ENCODE measurements at places on chromosomes 1 and 21.

GRCh38 chr1:225911191-225912130 lies 12.6 kb downstream of the PYCR2 start:
- DNase-seq = peak; percentile 80

GRCh38 chr1:54135436-54136120 lies 17.2 kb downstream of the CDCP2 start:
- DNase-seq = no peak

DNA sequence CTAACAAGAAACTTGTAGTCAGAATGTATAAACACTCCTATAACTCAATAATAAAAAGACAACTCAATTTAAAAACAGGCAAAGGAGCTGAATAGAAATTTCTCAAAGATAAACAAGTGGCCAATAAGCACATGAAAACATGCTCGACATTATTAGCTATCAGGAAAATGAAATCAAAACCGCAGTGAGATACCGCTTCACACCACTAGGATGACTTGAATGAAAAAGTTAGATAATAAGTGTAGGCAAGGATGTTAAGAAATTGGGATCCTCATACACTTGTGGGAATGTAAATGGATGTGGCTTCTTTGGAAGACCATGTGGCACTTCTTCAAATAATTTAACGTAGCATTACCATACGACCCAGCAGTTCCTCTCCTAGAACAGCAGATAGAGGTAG lies 8.9 kb downstream of the RALGPS2 start:
- no peak for DNase-seq

DNA sequence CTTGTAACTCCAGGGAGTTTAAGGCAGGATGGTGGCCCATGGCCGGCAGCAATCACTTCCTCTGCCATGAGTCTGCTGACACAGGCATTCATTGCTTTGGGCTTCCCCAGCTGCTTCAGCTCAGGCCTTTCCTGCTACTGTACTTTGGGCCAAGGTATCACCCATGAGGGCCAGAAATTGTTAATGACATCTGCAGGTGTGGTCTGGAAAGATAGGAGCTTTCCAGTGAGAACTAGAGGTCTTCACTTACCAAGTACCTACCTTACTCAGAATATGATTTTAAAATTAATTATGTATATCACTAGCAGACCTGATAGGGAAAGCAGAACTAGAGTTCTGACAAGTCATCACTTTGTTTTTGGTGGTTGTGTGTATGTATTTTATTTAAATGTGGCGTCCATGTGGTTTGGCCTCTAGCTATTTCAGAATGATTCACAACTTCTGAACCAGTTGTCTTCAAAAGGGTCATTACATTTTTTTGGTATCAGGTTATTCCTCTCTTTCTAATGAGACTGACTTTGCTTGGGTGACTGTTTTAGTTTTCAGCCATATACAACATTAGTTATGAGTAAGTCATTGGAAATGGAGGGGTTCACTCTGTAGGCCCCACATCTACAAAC lies 2.7 kb downstream of the RGL1 start:
- DNase-seq = no peak

- DNase-seq = no peak
These were observed 16.8 kb upstream of the CNTN2 start for GRCh38 chr1:205026181-205026580.

DNA sequence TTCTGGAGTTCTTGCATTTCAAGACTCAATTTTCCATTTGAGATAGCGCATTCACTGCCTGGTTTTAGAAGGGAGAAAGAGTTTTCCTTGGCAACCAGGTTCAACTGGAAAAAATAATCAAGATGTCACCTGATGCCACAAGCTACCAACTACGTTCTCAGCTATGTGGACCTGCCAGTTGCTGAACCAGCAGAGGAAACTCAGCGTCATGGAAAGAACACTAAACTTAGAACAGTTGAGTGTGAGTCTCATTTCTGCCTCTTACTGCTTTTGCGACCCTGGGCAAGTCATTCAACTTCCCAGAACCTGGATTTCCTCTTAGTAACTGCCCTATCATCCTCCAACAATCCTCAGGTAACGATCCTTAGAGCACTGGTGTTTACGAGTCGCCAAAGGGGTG lies 373.0 kb upstream of the ESRRG start:
- no peak for DNase-seq

DNA sequence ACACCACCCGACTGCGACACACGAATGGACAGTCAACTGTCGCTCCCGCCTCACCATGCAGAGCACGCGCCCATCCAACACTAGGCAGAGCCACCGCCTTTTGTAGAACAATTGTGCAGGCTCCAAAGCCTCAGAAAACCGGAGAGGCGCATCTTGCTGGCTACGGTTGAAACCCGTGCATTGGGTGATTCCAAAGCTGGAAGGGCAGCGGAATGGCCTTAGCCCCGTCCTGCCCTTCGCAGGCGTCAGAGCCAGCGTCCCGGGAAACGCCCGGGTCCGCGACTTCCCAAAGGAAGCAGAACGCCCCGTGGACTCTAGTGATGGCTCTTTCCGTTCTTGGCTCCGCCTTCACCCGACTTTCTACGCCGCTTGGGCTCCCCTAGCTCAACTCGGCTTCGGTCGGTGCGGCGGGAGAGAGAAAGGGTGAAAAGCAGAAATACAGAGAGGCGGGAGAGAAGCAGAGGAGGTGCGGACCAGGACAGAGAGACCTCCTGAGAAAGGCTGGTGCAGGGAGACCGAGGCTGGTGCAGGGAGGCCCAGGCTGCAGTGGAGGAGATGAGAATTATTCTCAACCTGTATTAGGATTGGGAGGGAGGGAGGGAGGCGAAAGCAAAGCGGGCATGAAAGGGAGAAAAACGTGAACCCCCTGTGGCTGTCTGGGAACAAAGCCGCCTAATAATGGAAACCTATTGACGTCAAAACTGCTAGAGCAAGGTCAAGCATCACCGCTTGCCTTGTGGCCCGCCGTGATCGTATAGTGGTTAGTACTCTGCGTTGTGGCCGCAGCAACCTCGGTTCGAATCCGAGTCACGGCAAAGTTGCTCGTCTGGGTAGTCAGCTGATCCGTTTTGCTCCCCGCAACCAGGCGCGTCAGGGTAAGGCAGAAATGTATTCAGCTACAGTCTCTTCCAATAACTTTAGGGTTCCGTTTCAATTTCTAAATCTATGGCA lies 99.5 kb downstream of the PRKAB2 start:
- DNase-seq = no peak

DNA sequence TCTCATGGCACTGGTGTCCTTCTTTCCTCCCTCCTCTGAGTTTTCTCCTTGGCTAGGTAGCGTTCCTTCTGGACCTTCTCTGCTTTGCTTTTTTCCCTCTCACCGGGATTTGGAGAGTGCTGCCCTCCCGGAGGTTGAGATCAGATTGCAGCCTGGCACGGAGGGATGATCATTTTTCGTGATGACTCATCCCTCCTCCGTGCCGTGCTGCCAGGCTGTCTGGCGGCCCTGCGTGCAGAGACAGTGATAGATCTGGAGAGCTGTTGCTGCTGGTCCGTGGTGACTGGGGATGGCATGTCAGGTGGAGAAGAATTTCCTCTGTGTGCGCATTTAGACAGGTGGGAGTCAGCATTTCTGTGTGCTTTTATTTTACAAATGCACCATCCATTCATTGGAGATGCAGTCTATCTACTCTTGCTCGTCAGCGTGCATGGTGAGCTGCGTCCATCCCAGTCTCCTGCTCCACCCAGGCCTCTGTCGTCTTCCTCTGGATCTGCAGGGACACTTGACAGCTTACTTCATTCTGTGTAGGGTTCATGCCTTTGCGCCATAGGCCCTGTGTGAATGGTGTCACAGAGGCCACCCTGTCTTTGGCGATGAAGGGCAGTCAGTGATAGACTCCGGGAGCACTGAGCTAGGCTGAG lies 104.4 kb downstream of the PCBP3 start:
- no peak for DNase-seq

Measured in left colon (tissue), 2 donors.